ENCODE measurements at places on chromosomes 13 and 19.

- DNase-seq, result no peak
Measured at GRCh38 chr19:7099597-7099921, 30.1 kb downstream of the ZNF557 start.

- DNase-seq, result no peak
Measured at GRCh38 chr13:33089311-33089710, 73.1 kb downstream of the KL start.

GRCh38 chr13:112065867-112066623, 904 bp upstream of the SOX1 start:
- no peak for DNase-seq

DNA sequence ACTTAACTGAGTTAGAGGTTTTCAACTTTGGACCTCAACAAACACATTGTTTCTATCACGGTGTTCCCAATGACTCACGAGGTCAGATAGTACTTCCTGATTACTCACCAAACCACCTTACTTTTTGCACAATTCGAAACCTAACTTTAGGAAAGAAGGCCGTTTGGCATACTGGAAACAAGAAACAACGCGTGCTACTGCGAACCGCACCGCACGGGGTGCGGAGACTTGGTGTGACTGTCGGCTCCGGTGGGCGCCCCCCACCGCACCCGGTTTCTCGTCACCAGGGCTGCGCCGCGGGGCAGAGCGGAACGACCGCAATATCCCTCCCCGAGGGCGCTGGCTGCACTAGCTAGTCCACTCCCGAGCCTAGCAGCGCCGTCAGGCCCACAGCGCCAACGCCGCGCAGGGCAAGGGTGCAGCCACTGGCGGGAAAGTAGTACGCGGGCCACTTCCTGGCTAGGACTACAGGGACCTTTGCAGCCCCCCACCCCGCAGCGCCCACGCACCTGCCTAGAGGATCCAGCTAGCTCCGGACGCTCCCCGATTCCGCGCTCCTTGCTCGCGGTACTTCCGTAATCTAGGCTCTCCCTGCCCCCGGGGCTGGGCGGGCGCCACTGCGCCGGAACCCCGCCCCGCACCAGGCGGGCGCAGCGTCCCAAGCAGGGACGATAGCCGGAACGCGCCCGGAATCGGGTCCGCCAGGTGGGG, at the start of gene PARP4:
TSS of gene PARP4 (minus strand) at position 582 of the 711 bp plus-strand sequence. CDS start 9,002 bp downstream, outside the sequence.
- peak; percentile 70 for DNase-seq

- no peak for DNase-seq
Measured at GRCh38 chr13:31880851-31881494, 141.6 kb downstream of the RXFP2 start.

GRCh38 chr13:20729633-20730585, 26.4 kb downstream of the IL17D start:
- no peak for DNase-seq

GRCh38 chr13:44350775-44351504, 22.7 kb upstream of the SERP2 start:
- no peak for DNase-seq

Measured in GM19239 (cell line).